Iris pigment epithelial cell (primary cell): ENCODE measurements at places on chromosomes 4 and X.

DNA sequence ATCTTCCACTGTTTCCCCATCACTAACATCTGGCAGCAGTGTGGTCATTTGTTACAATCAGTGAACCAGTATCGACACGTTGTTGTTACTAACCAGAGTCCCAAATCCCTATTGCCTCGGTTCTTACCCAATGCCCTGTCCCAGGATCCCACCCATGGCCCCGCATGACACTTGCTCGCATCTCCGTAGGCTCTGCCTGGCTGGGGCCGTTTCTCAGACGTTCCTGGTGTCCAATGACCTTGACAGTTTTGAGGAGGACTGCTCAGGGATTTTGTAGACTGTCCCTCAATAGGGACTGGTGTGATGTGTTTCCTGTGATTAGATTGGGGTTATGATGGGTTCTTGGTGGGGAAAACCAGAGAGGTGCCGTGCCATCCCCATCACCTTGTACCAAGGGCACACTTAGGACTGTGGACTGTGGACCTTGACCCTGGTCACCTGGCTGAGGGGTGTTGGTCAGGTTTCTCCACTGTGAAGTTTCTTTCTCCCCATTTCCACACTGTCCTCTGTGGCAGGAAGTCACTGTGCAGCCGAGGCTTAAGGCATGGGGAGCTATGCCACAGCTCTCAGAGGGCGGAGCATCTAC lies 108.4 kb downstream of the ADRA2C start:
- no peak for DNase-seq

DNA sequence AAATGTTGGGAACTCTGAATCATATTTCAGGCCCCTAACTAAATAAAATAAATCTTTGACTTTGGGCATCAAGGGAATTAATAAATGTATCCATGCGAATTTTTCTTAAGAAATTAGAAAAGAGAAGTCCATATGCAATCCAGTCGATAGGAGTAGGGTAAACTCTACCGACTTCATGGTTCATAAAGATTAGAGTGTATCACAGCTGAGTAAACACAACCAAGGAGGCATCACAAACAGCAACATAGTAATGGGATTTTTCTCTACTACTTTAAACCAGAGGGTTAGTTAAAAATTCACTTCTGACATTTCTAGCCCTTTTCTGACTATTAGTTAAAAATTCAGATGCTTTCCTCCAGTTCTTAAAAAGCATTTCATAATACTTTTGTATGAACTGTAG lies 19.9 kb downstream of the SEPTIN11 start:
- no peak for DNase-seq

DNA sequence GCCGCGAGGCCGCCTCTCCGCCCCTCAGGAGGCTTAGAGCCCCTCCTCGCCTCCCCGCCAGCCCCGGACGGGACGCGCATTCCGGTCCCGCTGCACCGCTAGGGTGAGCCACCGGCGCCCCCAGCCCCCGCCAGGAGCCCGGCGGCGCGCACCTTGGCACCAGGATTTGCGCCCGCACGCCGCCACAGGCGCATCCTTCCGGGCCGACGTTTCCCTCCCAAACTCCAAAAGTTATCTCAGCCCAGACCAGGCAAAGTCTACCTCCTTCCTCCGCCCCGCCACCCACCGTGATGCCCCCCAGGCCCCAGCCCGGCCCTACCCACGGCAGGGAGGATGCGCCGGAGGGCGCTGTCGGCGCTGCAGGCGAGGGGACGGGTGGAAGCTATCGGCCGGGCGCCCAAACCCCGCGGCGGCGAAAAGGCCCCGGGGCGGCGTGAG lies 538 bp downstream of the SCML2 start:
- no peak for DNase-seq

- no peak for DNase-seq
These were observed 165.0 kb downstream of the GALNTL6 start for GRCh38 chr4:171978216-171978615.

DNA sequence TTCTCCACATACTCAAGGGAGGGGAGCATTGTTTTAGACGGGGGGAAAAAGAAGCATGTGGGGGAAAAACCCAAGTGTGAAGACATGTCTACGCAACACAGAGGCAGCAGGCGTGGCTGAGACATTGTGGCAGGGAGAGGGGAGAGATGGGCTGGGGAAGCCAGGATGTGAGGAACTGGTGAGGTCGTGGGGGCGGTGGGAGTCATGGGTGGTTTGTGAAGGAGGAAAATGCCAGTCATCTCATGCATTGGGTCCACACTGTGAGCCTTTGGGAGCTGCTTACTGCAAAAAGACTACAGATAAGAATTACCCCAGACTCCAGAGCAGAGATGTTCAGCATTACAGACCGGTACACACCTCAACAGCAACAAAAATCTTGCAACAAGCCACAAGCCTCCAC lies 2.1 kb downstream of the JAKMIP1 start:
- no peak for DNase-seq

GRCh38 chrX:96575011-96575410 lies 109.6 kb upstream of the DIAPH2 start:
- no peak for DNase-seq

DNA sequence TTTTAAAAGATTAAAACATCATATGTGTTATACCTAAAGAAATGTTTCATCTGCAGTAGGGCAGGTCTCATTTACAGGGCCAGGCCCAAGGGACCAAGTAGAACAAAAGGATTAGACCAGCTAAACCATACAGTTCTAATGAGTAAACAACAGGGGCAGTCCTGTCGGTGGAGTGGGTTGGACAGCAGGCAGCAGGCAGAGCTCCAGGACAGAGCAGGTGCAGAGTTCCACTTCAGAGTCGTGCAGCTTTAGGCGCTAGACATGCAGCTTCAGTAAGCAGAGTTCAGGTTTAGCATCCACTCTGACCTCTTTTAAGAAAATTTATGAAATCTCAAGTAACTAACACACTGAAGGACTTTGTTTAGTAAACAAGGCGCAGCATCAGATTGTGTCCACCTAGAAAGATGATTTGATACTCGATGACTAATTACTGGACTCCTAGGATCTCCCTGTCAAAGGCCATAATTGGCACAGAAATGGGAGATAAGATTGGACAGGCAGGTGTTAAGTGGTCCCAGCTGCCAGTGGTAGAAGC lies 487.7 kb upstream of the INTU start:
- DNase-seq, result no peak

DNA sequence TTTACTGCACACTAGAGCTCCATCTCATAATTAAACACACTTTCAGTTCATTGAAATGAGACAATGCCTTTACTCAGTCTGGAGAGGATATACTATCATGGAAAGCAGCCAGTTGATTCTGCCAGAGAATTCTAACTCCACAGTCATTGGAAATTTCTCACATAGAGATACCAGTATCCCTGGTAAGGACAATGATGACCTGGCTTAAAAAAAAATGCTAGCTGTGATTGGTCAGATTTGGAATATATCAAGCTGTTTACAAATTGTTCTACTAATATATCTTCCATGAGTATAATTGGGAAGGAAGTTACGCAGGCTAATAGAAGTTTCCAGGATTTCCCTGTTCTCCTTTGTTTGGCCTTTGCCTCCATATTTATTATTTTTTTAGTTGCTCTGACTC lies 34.5 kb upstream of the TLL1 start:
- no peak for DNase-seq

DNA sequence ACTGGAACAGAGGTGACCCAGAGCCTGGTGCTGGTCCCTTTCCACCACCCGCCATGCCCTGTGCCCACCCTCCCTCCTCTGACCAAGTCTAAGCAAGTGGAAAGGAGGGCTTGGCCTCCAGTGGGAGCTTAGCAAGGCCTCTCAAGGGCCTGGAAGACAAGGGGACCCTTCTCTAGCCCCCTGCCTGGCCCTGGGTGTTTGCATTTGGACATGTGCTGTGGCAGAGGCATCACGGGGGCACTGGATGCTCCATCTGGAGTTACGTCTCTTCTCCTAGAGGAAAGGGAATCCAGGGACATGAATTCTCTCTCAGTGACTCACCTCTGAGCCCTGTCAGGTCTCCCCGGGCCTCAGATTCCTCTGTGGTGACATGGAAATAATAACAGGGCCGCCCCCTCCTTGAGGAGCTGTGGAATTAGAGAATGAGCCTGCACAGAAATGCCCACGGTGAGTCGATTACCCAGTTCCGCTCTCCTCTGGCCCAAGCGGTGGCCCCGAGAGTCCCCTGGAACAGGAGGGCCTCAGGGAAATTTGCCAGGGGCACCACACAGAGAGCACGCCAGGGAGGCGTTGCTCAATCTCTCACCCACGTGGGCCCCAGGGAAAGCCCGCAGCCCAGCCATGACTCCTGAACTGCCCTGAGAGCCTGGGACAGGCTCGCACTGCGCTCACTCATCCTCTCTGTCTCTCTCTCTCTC lies 189.6 kb downstream of the BCOR start:
- peak; percentile 84 for DNase-seq

- no peak for DNase-seq
These were observed 26.4 kb upstream of the CLCN4 start for GRCh38 chrX:10130354-10130753.

DNA sequence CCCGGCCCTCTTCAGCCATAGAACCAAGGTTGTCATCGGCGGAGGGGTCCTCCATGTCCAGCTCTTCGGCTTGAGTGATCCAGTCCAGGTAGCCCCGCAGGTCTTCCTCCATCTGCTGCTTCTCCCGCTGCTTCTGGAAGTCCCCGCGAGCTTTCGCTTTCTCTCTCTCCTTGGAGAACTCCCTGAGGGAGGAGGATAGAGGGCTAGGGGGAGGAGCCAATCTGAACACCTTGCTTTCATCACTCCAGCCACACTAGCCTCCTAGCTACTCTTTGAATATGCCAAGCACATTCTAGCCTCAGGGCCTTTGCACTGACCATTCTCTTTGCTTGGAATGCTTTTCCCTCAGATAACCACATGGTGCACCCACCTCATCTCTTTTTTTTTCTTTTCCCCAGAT lies 6.2 kb downstream of the CACNA1F start:
- no peak for DNase-seq

DNA sequence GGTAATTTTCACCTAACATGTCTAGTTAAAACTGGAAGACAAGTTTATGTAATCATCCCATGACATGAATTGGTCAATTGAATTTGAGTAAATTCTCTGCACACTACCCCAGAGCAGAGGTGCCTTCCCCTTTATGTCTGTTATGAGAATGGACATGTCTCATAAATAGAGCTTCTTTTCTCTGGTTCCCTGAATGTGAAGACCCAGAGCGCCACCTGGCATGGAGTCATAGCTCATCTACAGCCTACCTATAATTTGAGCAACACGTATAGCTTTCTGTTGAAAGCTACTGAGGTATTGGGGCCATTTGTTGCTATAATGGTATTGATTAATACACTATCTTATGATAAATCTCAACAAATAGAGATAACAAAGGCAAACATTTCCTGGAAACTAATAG lies 626.5 kb upstream of the GALNTL6 start:
- no peak for DNase-seq

DNA sequence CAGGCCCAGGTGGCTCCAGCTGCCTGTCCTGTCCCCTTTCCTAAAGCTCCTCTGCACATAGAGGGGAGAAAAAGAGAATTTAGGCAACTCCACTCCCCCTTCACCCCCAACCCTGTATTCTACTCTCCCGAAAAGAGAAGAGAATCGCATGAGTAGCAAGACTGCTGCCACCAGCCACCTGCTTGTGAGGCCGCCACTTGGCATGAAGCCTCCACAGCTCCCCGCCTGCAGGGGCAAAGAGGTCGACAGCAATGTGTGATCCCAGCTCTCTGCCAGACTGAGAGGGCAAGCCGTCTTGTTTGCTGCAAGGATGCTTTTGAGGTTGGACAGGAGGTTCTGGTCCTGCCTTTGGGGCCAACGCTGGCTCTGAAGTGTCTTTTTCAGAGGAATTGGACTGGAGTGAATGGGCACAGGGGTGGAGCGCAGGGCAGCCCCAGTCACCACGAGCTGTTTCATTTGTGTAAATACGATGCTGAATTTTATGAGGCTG lies 77.1 kb downstream of the STARD8 start:
- DNase-seq, result no peak

- no peak for DNase-seq
These were observed 217.0 kb upstream of the CASK start for GRCh38 chrX:42140320-42140719.

DNA sequence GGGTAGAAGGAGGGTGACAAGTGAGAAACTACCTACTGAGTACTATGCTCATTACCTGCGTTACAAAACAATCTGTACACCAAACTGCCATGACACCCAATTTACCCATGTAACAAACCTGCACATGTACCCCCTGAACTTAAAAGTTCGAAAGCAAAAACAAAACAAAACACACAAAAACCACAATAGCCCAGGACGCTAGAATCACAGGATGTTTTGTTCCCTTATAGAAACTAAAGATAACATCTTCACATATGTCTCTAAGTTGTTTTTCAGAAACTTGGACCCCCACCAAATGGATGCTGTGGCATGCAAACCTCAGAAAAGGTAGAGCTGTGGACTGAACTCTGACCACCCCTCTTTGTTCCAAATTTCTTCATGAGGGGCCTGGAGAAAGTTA lies 25.2 kb upstream of the PNMA5 start:
- no peak for DNase-seq

DNA sequence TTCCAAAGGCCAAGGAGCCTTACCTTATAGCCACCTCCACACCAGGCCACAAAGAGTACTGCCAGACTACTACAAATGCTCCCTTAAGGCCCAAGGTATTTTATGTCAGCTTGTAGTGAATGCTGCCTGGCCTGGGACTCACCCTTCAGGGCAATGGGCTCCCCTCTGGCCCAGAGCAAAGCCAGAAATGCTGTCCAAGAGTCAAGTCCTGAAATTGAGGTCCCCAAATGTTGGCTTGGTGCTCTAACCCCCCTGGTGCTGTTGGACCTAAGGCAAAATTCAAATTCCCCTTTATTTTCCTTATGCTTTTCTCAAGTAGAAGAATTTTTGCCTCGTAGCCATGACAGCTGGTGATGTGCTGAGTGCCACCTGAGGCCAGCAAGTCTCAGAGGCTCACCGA lies 1354.3 kb upstream of the DIAPH2 start:
- no peak for DNase-seq

DNA sequence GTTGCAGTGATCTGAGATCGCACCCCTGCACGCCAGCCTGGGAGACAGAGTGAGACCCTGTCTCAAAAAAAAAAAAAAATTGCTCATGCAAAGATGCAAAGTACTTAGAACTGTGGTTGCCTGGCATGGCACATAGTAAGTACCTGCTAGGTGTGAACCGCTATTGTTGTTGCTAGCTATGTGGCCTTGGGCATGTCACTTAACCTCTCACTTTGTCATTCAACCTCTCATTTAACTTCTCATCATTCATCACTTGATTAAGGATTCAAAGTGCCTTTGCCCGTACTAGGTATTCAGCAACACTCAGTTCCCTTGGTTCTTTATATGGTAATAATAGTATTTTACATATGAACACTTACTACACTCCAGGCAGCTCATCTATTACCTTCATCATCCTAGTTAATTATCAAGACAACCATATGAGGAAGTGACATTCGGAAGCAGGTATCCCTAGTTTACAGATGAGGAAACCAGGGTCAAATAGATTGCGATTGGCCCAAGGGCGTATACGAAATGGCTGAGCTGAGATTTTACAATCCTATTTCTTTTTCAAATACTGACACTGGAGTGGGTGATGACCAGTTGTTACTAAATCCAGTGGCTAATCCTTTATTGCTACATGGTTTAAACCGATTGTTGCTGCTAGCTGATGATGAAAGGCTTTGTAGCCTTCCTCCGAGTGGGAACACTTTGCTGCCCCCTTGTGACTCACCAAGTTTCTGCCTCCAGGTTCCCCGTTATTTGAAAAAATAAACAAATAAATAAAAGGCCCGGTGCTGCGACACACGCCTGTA lies 28.8 kb upstream of the SOWAHD start:
- peak; percentile 78 for DNase-seq

GRCh38 chr4:161287678-161288352 lies 876.0 kb downstream of the FSTL5 start:
- DNase-seq, result no peak

- no peak for DNase-seq
These were observed 36.4 kb upstream of the MSANTD1 start for GRCh38 chr4:3212391-3213105.
